Myocyte (in vitro differentiated cells): ENCODE measurements at places on chromosomes 3 and 15.

DNA sequence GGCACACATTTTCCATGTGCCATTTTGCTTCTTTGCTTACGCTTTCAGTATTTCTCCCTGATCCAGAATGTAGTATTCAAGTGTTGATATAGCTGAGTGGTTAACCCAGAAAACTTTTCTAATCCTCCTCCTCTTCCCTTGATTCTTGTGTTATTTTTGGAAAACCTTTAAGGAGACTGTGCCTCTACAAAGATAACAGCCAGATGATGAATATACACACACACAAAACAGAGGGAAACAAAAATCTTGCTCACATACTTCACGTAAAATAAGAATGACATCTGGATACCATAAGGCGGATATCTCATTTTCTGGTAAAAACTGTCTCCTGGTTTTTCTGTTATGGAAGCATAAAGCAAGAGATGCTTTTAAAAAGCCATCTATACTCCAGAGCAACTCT, 295.8 kb upstream of the THBS1 start:
- DNase-seq: no peak

DNA sequence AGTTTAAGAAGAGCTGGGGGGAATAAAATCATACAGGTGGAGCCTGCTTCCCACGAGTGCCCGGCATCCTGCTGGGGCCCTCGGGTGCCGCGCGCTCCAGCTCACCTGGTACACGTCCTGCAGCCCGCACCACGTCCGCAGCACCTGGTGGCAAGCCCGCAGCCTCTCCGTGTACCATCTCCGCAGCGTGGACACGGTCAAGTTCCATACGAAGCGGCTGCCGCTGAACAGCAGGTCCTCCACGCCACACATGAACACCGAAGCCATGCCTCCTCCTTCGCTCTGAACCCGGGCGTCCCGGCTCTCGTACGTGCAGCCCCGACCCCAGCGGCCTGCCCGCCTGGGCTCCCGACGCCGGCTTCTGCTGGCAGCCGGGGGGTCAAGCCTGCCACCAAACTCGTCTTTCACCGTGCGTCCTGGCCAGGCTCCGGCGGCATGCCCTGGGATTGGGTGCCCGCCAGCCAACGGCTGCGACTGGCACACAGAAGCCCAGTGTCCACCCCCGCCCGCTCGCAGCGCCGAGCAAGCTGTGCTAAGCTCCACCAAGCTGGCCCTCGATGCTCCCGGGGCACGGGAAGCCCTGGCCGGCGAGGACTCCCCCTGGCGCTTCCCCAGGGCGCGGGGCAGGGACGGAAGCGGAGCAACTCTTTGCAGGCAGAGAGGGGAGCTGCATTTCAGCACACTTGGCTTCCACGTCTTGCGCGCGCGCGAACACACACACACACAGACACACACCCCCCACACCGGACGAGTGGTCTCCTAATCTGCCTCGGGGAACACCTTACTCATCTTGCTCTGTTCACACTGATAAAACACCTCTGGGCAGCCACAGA, at the start of gene FRMD4B:
Gene FRMD4B (minus strand): TSS at position 366 of the 833 bp plus-strand sequence. CDS start 99 bp downstream, at position 267.
- peak; percentile 85 for DNase-seq

DNA sequence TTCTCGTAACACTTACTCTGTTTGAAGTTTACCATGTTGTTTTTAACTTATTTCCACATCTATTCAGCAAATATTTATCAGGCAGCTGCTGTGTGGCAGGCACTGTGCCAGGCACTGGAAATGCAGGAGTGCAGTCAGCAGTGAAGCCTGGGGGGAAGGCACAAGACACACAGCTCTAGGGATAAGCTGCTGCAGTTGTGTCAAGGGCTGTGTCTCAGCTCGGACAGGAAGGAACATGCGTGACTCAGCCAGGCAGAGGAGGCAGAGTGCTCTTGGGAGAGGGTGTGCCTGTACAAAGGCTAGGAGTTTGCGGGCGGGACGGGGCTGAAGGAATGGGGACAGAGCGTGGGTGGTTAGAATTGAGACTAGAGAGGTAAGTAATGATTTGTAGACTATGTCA, 24.7 kb downstream of the LYSMD4 start:
- DNase-seq: peak; percentile 93

- DNase-seq: peak; percentile 67
These were observed 6.4 kb downstream of the ASTE1 start for GRCh38 chr3:131020122-131020693.

- DNase-seq: no peak
These were observed 38.8 kb upstream of the TIMP4 start for GRCh38 chr3:12197475-12197874.

DNA sequence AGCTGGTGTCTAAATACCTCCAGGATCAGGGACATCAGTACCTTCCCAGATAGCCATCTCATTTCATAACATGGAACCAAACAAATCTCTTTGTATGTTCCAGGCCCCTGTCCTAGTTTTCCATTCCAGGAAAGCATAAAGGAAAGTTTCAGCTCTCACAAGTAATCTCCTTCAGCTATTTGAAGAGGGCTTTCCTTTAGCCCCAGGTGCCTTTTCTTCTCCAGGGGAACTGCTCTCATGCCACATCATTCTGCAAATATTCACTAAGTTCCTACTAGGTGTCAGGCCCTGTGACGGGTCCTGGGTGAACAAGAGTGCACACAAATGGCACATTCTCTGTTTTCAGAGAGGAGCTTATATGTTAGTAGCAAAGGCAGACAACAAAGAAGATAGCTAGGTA, 136.1 kb downstream of the ADAMTS9 start:
- DNase-seq: no peak

DNA sequence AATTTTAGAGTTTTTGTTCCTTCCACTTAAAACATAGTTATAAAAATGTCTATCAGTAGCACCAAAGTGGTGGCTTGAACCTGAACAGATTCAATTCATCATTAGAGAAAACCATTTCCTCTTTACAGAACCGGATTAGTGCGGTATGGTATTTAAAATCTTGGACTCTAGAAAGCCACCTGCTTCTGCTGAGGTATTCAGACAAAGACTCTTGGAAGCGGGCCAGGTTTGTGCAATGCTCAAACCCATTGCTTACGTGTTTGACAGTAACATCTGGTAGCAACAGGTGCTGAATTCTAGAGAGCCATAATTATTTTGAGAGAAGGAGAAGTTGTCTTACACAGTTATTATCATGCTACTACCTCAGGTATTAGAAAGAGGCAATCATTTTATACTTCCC, 290.5 kb downstream of the NAALADL2 start:
- DNase-seq: peak; percentile 97

DNA sequence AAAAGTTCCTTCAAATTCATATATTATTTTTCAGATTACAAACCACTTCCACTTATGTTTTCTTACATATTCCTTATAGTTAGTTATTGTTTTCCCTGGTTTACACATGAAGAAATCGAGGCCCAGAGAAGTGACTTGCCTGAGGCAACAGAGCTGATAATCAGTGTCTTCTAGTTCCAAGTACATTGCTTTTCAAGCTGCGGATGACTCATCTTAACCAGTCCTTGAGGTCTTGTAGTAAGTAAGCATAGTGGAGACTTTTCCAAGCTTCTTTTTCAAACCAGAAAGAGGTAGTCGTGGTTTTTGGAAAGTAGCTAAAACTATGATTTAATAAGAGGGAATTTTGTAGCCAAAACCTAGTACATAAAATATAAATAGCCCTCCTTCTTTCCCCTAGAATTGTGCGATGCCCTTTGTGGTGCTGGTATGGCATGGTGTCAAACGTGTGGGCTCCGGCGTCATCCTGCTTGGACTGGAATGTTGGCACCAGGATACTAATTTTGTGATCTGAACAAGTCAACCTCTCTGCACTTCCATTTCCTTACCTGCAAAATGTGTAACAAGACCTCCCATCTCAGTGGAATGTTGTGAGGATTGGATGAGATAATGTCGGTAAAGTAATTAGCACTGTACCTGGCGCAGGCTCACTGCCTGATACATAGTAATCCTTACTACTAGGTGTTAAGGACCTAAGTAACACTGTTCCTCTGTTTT, 19.0 kb upstream of the DLG1 start:
- peak; percentile 74 for DNase-seq

- DNase-seq: no peak
These were observed 15.0 kb upstream of the MINDY4B start for GRCh38 chr3:150920236-150920635.

- no peak for DNase-seq
These were observed 210.9 kb downstream of the ZIC1 start for GRCh38 chr3:147619921-147620560.

GRCh38 chr15:95860406-95860805, 470.1 kb upstream of the NR2F2 start:
- DNase-seq: no peak

- DNase-seq: no peak
These were observed 31.9 kb upstream of the RPP14 start for GRCh38 chr3:58274027-58274614.

DNA sequence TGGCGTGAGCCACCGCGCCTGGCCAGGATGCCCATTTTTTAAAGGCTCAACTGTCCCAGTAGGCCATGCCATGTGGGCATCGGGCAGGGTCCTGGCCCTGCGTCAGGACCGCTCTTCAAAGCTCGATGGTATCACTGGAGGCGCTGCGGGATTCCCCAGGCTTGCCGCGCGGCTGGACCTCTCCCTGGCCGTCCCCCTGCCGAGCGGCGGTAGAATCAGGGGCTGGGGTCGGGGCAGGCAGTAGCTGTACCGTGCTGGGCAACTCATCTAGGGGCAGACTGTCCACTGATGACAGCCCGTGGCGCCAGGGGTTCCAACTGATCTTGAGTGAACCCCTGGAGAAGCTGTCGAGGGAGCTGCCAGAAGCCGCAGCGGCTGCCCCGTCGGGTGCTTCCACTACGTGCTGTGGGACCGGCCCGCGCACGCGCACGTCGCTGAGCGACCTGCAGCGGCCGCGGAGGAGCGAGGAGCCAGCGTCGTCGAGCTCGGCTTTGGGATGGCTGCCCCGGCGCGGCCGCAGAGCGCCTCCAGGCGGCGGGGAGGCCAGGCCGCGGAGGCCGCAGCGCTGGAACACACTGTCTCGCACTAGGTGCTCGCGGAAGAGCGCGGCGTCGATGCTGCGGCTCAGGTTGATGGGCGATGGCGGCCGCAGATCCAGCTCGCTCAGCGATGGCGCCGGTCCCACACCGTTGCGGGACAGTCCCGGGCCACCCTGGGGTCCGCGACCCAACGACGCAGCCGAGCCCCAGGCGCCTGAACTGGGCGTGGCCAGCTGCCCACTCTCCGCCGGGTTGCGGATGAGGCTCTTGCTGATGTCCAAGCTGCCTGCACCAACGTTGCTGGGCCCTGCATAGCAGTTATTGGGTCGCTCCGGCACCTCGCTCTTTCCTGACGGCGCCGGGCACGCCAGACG, 5.8 kb downstream of the PRRT3 start:
- peak; percentile 79 for DNase-seq

DNA sequence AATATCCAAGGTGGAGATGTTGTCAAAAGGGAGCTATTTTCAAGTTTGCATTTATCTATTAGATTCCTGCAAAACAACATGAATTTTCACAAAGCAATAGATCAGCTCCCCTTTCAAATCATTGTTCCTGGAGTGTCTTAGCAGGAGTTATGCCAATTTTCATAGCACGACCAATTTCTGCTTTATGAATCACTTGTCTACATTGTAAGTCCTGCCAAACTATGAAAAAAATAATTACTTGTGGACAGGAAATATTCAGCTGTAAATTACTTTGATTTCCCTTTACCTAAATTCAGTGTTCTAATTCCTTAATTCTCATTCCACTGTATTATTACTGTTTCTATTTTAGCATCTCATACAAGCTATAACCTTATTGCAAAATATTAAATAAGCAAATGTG, 1289.6 kb downstream of the NSUN3 start:
- no peak for DNase-seq

DNA sequence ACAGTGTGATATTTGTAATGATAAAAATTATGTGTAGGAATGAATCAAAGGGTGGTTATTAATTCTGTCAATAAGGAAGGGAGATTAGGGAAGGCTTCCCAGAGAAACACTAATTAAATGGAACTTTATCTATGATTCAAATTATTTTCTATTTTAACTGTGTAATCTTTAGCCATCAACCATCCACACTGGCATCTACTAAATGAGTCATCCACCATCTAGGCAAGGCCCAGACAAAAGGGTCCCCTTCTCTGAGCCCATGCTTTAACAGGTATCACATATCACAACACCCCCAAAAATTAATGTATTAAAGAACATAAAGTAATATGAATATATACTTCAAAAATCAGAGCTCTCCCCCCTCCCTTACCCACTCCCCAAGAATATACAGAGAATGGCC, 19.9 kb upstream of the TPM1 start:
- no peak for DNase-seq

- DNase-seq: peak; percentile 43
These were observed 1.0 kb upstream of the GALNT15 start for GRCh38 chr3:16173283-16174025.

DNA sequence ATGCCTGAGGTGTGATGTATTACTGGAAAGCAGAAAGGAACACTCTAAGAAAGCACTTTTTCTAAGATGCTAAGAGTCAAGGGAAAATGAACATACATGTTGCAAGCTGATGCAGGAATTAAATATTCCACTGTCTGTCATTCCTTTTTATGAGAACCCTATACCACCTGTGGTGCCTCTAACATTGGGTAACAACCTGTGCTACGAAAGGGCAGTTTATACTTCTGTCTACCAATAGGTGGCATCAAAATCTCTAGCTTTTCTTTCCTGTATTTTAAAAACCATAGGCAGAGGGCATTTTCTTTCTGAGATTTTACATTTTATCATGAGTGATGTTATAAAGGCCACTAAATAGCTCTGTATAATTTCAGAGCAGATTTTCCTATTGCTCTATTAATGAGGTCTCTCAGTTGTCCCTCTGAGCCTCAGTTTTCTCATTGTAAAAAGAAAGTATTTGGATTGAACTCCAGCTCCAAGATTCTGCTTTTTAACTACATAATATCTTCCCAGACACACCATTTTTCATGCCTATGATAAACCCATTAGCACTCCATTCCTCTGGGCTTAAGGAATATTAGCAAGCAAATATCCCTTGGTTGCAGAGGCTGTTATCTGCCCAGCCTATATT, 3.5 kb upstream of the CPNE4 start:
- DNase-seq: peak; percentile 38

GRCh38 chr3:71702131-71703024, 22.8 kb downstream of the EIF4E3 start:
- DNase-seq: no peak

DNA sequence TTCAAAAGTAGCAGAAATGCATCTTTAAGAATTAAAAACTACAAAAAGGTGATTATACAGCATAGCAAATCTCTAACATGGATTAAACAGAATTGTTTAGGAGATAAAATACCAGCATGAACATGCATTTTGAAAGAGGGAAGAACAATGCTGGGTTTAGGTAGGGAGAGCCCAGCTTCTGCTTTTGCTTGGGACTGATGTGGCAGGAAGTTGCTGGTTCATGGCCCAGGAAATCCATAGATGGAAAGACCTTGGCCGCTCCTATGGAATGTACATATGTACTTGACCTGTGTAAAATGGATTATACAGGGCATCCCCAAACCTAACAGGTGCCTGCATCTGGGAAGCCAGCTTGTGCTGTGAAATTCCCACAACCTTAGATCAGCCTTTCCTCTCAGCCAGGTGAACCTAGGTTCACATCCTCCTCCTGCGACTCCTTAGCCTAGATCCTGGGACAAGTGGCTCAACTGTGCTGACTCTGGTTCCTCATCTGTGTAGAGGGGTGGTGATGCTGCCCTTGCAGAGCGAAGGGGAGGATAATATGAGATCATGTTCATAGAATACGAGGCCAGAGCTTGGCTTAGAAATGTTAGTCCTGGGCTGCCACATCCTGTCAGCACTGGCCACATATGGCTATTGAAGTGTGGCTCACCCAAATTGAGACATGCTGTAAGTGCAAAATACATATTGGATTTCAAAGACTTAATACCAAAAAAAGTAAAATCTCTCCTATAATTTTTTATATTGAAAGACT, 47.0 kb upstream of the PLXNA1 start:
- DNase-seq: no peak
